GM23248 (cell line): ENCODE measurements at places on chromosomes 3 and 15. TPM values are rescaled to one million over a fixed set of nuclear protein-coding genes. Genes with fewer than 3 reads are reported as not detected.

The TPRA1 gene
- total RNA-seq: 56.1 and 65.1 TPM in 2 replicates

The PPM1L gene
- total RNA-seq: under 0.01 and 0.38 TPM in 2 replicates

- H3K27me3 ChIP-seq: peaks cover 10% of the 10 kb centered on the region
- H3K4me3 ChIP-seq: no peak overlapping the region
- H3K27ac ChIP-seq: no peak overlapping the region
- no peaks in the 10 kb centered on the region for H3K36me3 ChIP-seq
- H3K4me1 ChIP-seq: no peaks in the 10 kb centered on the region
These were observed 14.7 kb upstream of the HHATL start for GRCh38 chr3:42717306-42717705.

DNA sequence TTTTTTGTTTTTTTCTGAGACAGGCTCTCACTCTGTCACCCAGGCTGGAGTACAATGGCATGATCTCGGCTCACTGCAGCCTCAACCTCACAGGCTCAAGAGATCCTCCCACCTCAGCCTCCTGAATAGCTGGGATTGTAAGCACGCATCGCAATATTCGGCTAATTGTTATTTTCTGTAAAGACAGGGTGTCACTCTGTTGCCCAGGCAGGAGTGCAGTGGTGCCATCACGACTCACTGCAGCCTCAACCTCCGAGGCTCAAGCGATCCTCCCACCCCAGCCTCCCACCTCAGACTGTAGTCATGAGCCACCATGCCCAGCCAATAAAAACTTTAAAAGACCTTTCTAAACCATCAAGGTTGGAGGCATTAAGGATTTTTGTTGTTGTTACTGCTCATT, 57.4 kb upstream of the TFRC start:
- no peak overlapping the region for H3K27ac ChIP-seq
- H3K4me1 ChIP-seq: no peaks in the 10 kb centered on the region
- H3K27me3 ChIP-seq: 0 out of 2 replicates have a peak, but pooled peaks cover 9% of the 10 kb centered on the region
- H3K36me3 ChIP-seq: no peaks in the 10 kb centered on the region
- DNase-seq: no peak

DNA sequence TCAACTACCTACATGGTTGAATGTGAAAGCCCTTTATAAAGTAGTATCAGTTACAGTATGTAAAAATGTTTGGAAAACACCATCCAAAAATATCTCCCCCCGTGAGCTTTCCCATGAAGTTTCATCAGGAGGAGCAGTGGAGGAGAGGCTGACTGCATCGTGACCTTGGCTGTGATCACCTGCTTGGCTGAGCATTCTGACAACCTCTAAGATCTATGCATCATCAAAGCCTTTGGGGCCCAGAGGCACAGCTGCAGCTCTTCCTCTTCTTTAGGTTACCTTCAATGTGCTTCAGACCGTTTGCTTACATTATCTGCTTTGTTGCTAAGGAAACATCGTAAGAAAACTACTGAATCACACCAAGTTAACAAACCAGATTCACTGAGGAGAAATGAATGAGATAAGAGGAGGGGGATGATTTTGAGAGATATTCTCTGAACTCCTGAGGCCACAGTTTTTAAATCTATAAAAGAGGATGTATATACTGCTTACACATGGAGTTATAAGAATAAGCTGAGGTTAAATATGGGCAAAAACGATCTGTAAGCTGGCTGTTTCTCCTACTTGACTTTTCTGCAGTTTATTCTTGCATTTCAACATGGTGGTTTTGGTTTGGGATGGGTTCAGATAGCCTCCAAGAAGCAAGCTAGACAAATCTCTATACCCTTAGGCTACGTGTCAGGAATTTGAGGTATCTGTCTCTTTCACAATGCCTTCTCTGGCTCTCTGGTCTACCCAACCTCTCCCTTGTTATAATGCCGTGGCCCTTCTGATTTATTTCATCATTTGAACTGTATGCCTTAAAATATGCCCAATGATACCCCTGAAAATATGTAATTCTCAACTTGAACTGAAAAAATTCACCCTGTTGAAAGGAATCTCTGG, 4.0 kb downstream of the GCSAM start:
- H3K4me3 ChIP-seq: no peak overlapping the region
- H3K27ac ChIP-seq: peak overlapping the region; percentile 12; the same call in 1 of the 2 replicates
- peak; percentile 47 for DNase-seq
- peaks cover 8% of the 10 kb centered on the region; the same call in 1 of the 2 replicates for H3K4me1 ChIP-seq
- H3K27me3 ChIP-seq: no peaks in the 10 kb centered on the region
- no peaks in the 10 kb centered on the region for H3K36me3 ChIP-seq

GRCh38 chr3:178056868-178057267, 479.4 kb upstream of the KCNMB2 start:
- H3K27me3 ChIP-seq: no peaks in the 10 kb centered on the region
- peaks cover 21% of the 10 kb centered on the region for H3K4me1 ChIP-seq
- no peak overlapping the region for H3K27ac ChIP-seq
- no peaks in the 10 kb centered on the region for H3K36me3 ChIP-seq
